ENCODE measurements at places on chromosomes 2 and 18.

DNA sequence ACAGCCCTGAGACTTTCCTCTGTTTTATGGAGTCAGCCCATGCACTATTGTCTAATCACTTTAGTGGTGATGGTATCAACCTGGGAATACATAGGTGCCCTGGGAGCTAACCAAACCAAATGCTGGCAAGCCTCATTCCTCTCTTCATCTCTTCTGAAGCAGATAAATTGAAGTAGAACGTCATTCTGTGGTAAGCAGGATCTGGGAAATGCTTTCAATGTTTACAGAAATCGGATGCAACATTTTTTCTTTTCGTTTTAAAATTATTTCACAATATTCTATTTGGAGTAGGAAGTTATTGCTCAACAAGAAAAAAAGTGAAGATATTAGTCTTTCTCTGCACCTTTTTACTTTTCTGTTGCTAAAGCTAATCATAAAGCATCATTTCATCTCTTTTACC is 114.2 kb downstream of the RBMS1 start:
- DNase-seq: no peak

DNA sequence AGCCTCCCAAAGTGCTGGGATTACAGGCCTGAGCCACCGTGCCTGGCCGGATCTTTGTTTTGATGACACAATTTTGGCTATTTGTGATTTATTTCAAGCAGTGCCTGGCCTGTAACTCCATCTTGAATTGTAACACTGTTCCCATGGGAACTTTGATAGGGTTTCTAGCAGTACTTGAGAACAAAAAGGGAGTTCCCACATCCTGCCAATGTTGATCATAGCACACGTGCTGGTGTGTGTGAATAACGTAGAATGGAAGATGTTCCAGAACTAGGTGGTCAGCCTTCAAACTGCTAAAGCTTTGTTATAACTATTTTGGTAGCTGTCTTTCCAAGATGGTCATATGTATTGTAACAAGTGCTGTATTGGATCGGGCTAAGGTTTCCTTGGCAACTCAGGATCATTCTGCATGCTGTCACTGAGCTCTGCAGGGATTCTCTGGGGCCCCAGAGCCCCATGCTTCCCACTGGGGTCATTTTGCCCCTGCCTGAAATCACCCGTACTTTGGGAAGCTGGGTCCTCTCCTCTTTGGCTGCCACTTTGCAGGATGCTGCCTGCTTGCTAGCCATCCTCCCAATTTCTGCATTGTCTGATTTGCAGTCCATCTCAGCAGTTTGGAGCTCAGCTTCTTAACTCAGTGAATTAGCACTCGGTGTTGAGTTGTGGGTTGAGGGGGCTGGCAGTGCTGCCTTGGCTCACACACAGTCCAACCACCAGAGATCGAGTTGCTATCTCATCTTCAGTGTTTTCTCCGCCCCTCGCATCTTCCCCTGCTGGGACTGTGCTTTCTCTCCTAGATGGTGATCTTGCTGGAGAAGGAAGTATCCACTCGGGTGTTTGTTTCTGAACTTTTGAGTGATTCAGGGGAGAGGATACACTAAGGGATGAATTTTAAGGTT is 26.8 kb downstream of the SH3RF3 start:
- DNase-seq: no peak

- no peak for DNase-seq
Observed at GRCh38 chr18:10170375-10170774, 256.6 kb downstream of the VAPA start.

DNA sequence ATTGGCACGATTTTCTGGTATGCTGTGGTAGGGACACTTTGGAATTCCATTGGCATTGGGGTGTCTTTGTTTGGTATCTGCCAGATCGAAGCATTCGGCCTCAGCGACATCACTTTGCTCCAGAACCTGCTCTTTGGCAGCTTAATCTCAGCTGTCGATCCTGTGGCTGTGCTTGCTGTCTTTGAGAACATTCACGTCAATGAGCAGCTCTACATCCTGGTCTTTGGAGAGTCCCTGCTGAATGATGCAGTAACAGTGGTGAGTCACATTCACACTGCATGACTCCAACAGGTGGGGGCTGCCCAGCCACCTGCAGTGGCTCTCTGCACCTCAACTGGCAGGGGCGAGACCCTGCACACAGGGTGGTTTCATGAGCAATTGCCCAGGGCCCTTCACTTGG is 38.4 kb downstream of the SLC9A2 start:
- DNase-seq: no peak

GRCh38 chr2:216590780-216591179 is 42.4 kb upstream of the IGFBP2 start:
- no peak for DNase-seq

DNA sequence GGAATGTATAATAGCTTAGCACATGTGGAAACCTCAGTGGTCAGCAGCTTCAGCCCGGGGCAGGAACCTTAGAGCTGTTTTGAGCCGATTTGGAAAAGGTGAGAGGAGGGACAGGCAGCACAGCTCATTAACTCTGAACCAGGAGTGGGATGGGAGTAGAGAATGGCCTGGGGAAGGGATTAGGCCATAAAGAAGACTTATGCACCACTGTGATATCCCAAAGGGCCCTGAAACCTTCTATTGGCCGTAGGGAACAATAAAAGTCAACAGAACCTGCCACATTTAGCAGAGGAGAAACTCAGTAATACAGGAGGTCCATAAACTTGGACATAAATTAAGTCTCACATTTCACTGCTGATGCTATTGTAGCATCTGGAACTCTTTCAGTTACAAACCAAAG is 124.2 kb upstream of the REV1 start:
- DNase-seq: no peak

All from D341Med (cell line).